CD4-positive, alpha-beta T cell treated with Interferon gamma for 1 hour (primary cell): ENCODE measurements at places on chromosomes 2 and 18.
A peak's percentile ranks its signal among the peaks of the same experiment; 100 is the strongest.

- DNase-seq = no peak
These were observed 64.6 kb downstream of the DSEL start for GRCh38 chr18:67451960-67452359.

DNA sequence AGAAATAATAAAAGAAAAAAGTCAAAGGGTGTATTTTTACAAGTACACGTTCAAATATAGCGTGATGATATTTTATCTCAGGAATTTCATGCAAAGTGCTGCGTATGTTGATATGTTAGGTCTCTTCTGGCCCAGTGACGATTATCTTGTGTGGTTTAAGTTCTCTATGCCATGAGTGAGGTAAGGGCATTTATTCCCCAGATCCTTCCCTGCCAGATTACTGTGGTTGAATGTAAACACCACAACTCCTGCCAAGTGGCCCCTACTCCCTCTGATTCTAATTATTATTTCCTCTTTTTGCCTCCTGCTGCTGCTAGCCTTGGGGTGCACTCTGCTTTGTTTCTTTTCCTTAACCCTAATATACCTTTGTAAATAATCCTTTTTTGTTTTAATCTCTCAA lies 12.2 kb downstream of the SCN2A start:
- DNase-seq = no peak

GRCh38 chr2:204027091-204027490 lies 90.5 kb downstream of the ICOS start:
- DNase-seq = no peak

DNA sequence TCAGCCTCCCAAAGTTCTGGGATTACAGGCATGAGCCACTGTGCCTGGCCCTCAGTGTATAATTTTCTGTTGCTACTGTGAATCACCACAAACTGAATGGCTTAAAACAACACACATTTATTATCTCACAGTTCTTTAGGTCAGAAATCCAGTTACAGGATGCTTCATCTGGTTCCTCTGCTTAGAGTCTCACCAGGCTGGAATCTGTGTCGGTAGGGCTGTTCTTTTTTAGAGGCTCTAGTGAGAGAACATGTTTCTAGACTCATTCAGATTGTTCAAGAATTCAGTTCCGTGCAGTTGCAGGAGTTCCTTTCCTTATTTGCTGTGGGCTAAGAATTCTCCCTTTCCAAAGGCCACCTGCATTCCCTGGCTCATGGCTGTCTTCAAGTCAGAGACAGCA lies 22.2 kb downstream of the CCDC121 start:
- DNase-seq = no peak

GRCh38 chr2:238238766-238239542 lies 884 bp downstream of the HES6 start:
- DNase-seq = peak; percentile 48

GRCh38 chr2:138293045-138293444 lies 208.5 kb upstream of the SPOPL start:
- DNase-seq = no peak

DNA sequence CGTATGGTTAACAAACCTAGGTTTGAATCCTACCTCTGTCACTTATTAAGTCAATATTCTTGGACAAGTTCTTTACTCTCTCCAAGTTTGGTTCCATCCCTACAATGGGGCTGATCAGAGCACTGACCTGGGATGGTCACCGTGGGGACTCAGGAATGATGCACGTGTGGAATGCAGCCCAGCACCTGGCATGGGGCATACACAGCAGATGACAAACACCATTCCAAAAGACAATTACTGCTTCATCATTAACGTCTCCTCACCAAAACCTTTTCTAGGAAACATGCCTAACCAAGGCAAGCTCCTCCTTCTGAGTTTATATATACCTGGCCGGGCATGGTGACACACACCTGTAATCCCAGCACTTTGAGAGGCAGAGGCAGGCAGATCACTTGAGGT lies 532.9 kb upstream of the ID2 start:
- no peak for DNase-seq

DNA sequence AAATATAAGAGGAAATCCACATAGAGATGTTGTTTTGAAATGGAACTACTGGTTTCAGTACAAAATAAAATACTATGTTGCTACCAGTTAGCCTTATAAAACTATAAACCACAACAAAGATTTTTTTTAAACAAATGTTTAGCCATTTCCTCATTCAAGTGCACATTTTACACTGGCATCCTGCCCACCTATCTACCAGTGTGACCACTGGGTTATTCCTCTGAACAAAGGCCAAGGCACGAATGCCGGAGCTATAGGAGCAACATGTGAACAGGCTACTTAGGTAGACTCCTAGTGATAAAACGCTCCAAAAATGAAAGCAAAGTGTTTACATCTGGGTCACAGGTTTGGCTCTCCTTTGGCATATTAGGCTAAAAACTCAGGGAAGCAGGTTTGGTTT lies 31.8 kb upstream of the SULT1C4 start:
- DNase-seq = no peak

- no peak for DNase-seq
These were observed 39.7 kb upstream of the TGIF1 start for GRCh38 chr18:3410273-3410672.

- no peak for DNase-seq
These were observed 36.8 kb downstream of the CPS1 start for GRCh38 chr2:210593166-210593565.

DNA sequence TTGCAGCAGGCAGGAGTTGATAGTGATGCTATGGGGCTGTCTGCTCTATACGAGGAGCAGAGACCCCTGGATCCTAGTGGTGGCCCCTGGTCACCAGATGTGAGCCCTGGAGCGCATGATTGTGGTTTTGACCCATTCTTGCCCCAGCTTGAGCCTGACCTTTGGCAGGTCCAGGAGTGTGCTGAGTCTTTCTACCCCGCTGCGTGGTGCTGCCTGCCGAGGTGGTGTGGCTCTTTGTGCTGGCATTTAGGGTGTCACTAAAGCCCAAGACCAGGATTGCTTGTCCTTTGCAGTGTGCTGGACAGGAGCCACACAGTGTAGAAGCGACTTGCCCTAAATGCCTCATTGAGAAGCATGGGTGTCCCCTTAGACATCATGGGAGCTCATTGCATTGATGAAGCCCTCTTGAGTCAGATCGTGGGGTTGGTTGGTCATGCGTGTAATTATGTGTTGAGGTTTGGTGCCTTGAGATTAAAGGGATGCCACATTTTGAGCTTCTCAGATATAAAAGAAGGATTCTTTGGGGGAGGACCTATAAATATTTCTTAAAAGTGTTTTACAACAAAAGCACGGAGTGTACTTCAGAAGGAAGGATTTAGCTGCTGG lies 88.3 kb downstream of the AGAP1 start:
- no peak for DNase-seq

DNA sequence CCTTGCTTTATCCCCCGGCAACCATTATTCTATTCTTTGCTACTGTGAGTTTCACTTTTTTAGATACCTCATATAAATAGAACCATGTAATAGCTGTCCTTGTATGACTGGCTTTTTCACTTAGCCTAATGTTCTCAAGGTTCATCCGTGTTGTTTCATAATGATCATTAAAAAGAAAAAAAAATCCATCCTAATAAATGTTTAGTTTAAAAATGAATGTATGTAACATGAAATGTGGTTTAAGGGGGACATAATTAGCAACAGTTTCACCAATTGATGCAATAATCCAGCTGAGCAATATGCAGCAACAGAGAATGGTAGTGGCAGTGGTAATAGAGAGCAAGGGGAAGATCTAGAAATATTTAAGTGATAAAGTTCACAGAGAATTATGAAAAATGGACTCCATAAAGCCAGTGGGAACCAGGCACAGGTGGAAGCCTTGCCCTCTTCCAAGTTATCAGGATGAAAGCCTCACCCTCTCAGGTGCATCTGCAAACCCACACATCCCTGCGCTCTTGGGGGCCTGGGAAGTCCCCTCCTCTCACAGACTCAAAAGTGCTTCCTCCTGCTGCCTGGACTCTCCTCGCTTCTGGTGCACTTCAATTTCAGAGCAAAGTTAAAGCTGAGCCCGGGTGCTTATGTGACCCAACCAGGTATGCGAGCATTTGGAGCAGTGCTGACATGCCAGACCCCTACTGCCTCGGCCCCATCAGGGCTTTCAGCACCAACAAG lies 1403.3 kb upstream of the SLC39A10 start:
- no peak for DNase-seq

GRCh38 chr2:36403675-36404230 lies 48.2 kb downstream of the CRIM1 start:
- no peak for DNase-seq

- no peak for DNase-seq
These were observed 150.4 kb downstream of the PTH2R start for GRCh38 chr2:208556983-208557484.

GRCh38 chr2:132979339-132980093 lies 309.5 kb upstream of the LYPD1 start:
- DNase-seq = no peak

GRCh38 chr2:238926761-238927611 lies 79.1 kb downstream of the TWIST2 start:
- DNase-seq = no peak

- DNase-seq = no peak
These were observed 44.5 kb downstream of the CYP26B1 start for GRCh38 chr2:72103161-72103560.

GRCh38 chr2:11340717-11341116 lies 3.7 kb downstream of the ROCK2 start:
- no peak for DNase-seq

GRCh38 chr18:39764873-39765272 lies 2190.2 kb upstream of the PIK3C3 start:
- DNase-seq = no peak

- DNase-seq = no peak
These were observed 96.0 kb upstream of the RAB12 start for GRCh38 chr18:8513249-8513648.

GRCh38 chr2:85656468-85656867 lies 11.5 kb downstream of the SFTPB start:
- DNase-seq = no peak

DNA sequence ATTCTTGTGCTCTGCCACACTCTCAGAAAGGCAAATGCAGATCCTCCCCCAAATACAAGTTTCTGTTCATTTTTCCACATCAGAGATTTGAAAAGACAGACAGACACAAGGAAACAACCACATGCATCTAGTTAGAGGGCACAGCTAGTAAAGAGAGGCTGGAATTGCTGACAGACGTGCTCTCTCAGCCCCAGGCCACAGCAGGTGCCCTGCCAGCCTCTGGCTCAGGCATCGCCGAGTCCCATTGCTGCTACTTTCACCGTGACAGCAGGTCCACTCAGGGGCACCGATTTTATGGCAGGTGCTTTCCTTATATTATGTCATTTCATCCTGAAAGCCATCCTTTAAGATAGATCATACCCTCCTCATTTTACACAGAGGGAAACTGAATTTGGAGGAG lies 507.5 kb downstream of the EIPR1 start:
- no peak for DNase-seq

- DNase-seq = no peak
These were observed 30.4 kb downstream of the LBH start for GRCh38 chr2:30261695-30262211.

GRCh38 chr18:10414293-10414842 lies 40.1 kb upstream of the APCDD1 start:
- DNase-seq = no peak

- DNase-seq = peak; percentile 13
These were observed 63.2 kb upstream of the MAPRE2 start for GRCh38 chr18:34977838-34978532.

- DNase-seq = no peak
These were observed 136.3 kb downstream of the RPIA start for GRCh38 chr2:88827821-88828220.

GRCh38 chr2:113080134-113080533 lies 12.4 kb downstream of the IL1F10 start:
- peak; percentile 13 for DNase-seq

DNA sequence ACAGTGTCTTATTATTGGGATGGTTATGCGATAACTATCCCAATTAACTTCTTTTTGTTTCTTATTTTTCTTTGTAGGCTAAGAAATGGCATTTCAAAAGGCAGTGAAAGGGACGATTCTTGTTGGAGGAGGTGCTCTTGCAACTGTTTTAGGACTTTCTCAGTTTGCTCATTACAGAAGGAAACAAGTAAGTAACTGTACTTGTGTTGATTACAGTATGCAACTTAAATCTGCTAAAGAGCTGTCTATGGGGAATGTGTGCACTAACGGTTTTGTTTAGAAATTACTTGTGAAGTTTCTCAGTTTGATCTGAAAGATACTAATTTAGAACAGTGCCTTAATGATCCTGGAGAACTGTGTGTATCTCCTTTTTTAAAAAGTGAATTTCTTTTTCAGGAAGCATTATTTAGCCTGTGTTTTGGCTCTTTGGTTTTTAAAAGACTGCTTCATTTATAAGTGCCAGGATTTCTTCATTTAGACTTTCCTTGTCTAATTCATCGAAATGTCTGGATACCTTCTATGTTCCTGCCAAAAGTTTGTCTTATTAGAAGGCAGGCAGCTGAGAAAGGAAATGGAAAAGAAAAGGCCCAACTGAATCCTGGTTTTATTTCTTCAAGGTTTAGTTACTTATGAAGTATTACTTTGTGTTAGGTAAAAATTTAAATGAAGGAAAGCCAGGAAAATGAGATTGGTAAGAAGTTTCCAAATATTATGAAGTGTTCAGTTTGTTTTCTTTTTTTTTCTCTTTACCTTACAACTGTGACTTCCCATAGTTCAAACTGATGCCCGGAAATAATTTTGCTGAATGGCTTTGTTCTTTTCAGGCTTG lies 40.1 kb downstream of the GPD2 start:
- DNase-seq = no peak

- DNase-seq = no peak
These were observed 63.5 kb downstream of the TXNL1 start for GRCh38 chr18:56574861-56575260.

GRCh38 chr2:9852881-9853280 lies 9.6 kb downstream of the TAF1B start:
- no peak for DNase-seq

GRCh38 chr2:113098041-113098440 lies 29.4 kb upstream of the IL1RN start:
- no peak for DNase-seq

GRCh38 chr2:21372654-21373053 lies 248.9 kb downstream of the TDRD15 start:
- DNase-seq = no peak

GRCh38 chr18:11963991-11964484 lies 17.3 kb upstream of the IMPA2 start:
- no peak for DNase-seq

DNA sequence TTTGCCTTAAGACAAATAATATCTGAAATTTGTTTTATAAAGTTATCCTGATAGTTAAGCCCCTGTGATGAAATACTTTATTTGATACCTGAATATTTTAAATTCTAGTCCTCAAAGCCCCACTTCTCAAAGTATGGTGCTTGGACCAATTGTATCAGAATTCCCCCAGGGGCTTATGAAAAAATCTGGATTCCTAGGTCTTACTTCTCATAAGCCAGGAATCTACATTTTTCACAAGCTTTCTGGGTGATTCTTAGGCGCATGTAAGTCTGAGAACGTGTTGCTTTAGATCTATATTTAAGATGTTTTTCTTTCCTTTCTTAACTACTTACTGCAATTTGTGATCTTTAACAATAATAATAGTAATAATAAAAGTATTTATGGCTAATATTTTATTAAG lies 53.1 kb downstream of the MYO1B start:
- no peak for DNase-seq
